ENCODE measurements at places on chromosomes 11 and 22. TPM values are rescaled to one million over a fixed set of nuclear protein-coding genes. Genes with fewer than 3 reads are reported as not detected.

The MS4A7 gene
- total RNA-seq, result not detected

The MUC6 gene
- not detected for total RNA-seq

The TYMP gene
- 11.3 TPM for total RNA-seq

The OTOG gene
- not detected for total RNA-seq

DNA sequence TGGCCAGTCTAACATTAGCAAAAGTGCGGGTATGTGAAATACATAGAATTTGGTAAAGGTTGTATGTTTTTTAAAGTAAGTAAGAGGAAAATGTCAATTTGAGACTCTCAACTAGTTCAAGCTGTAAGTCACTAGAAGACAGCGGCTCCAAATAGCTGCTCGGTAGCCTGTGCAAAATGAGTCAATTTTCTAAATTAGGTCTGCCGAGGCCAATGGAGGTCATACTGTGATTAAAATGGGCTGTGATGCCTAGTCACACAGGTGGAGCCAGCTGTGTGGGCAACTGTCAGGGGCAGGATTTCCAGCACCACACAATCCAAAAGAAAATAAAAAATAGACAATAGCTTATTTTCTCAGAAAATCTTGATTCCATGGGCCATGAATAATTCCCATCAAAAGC lies 32.3 kb downstream of the KCNA4 start:
- no peak for DNase-seq

- DNase-seq, result peak; percentile 12
Observed at GRCh38 chr11:108593214-108593922, at the start of gene EXPH5. Gene EXPH5, minus strand, starts transcription at chr11:108593768. Its CDS starts 232 bp downstream, at chr11:108593536.

GRCh38 chr11:126115127-126115495 lies 52.4 kb upstream of the CDON start:
- DNase-seq, result no peak

GRCh38 chr11:18369398-18369797 lies 25.0 kb upstream of the LDHA start:
- DNase-seq, result no peak
